Right renal pelvis (tissue), 4 donors: ENCODE measurements at places on chromosomes 16 and 17.

DNA sequence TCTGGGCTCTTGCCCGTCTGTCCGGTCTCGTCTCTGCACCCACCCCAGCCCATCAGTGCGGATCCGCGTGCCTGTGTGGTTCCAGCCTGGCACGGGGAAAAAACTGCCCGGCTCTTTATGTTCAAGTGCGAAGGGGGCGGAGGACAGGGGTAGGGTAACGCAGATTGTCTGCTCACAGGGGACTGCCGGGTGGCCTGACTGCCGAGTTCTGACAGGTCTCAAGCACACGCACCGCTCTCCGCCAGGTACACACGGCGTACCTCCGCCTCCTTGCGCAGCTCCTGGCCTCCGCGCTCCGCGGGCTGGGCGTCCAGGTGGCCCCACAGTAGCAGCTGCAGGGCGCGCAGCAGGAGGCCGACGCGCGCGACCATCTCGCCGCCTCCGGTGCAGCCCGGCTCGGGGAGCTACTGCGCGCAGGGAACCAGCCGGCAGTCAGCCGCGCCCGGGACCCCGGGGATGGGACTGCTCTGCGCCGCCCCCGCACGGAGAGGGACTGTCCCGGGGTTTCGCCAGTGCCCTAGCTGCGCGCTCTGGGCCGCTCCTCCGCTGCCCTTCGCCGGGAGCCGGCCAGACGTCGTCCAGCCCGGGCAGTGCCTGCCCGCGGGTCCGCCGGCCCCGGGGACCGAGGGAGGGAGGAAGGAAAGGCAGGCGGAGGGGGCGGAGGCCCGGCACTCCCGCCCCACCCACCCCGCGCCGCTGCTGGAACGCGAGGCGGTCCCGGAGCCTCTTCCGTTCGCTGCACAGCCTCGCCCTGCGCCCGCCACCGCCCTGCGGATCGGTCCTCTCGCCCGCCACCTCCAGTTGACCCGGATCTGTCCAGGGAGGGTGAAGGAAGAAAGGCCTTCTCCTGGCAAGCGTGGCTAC lies at the start of gene MMP28:
Gene MMP28, minus strand, starts transcription at position 635 of the 864 bp plus-strand sequence. Its CDS starts 264 bp downstream, at position 371.
- no peak for DNase-seq

DNA sequence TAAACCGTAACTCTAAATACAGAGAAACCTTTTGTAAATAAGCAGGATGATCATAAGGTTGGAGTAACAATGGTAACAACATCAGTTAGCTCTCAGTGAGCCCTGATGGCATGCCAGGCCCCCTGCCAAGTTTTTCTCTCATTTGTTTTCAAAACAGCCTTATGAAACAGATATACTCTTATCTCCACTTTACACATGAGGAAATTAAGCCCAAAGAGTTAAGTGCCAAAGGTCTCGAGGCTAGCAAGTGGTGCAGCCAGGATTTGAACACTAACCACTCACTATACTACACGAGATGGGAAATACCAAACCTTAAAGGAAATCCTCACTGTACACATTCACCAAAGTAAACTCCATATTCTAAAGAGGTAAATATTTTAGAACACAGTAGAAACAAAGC lies 15.0 kb downstream of the USP31 start:
- no peak for DNase-seq

- no peak for DNase-seq
Measured at GRCh38 chr17:82881900-82882714, 42.3 kb upstream of the ZNF750 start.

- no peak for DNase-seq
Measured at GRCh38 chr17:28864991-28865849, 10.4 kb downstream of the ERAL1 start.

- peak; percentile 36 for DNase-seq
Measured at GRCh38 chr16:47143677-47144558, at the start of gene NETO2. NETO2 (minus strand) TSS chr16:47143945; CDS start chr16:47143612, 333 bp downstream.

DNA sequence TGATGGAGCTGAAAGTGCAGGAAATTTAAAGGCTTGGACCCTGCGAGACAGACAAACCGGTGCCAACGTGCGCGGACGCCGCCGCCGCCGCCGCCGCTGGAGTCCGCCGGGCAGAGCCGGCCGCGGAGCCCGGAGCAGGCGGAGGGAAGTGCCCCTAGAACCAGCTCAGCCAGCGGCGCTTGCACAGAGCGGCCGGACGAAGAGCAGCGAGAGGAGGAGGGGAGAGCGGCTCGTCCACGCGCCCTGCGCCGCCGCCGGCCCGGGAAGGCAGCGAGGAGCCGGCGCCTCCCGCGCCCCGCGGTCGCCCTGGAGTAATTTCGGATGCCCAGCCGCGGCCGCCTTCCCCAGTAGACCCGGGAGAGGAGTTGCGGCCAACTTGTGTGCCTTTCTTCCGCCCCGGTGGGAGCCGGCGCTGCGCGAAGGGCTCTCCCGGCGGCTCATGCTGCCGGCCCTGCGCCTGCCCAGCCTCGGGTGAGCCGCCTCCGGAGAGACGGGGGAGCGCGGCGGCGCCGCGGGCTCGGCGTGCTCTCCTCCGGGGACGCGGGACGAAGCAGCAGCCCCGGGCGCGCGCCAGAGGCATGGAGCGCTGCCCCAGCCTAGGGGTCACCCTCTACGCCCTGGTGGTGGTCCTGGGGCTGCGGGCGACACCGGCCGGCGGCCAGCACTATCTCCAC lies at the start of gene NOG:
Gene NOG, plus strand, starts transcription at position 54 of the 674 bp plus-strand sequence. Its CDS starts 525 bp downstream, at position 579.
- peak; percentile 54 for DNase-seq

DNA sequence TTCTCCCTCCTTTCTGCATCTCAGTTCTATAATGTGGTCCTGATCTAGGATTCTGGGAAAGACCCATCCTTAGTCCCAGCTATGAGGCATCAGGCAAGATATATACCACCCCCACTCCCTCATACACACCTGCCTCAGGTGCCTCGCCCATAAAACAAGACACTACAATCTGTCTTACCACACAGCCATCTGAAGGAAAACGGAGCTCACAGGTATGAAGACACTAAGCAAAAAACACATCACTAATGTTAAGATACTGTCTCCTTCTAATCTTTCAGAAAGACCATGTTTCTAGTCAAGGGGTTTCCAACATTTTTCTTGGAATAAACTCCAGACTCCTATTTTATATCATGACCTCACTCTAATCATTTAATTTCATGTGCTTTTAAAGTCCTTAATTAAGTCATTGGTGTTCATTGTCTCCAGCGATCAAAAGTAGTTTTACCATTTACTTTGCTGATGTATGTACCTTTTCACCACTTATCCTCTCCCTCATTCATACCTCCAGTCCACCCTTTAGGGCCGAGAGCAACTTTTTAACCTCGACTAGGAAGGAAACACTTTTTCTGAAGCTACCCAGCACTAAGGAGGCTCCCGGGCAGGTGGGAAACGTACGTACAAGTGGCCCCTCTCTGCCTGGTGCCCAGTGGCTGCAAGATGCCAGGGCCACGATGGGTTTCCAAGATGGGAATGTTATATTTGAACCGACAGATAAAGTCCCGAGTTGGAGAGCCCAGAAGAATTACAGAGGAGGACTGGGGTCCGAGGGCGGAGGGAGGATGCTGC lies 979 bp downstream of the MAP3K14 start:
- no peak for DNase-seq
